ENCODE measurements at places on chromosomes 2 and 18. TPM values are rescaled to one million over a fixed set of nuclear protein-coding genes. Genes with fewer than 3 reads are reported as not detected.
A peak's percentile ranks its signal among the peaks of the same experiment; 100 is the strongest.

DNA sequence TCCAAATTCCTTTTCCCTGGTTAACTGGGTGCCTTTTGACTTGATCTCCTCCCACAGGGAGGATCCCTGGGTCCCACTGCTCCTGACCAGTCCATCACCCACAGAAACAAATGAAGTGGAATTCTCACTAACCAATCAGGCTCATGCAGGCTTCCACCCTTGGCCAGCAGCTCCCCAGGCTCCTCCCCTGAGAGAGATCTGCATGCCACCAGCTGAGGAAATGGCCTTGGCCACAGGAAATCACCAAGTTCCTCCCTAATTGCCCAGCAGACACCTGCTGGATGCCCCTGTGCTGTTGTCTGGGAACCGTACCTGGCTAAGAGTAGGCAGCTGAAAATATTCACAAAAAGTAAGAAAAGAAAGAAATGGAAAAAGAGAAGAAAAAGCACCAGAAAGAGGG lies 207.4 kb downstream of the NCK2 start:
- no peaks in the 10 kb centered on the region for H3K4me1 ChIP-seq
- no peaks in the 10 kb centered on the region for H3K27me3 ChIP-seq
- H3K36me3 ChIP-seq = no peaks in the 10 kb centered on the region
- no peak overlapping the region for H3K4me3 ChIP-seq

Gene MYO7B
- total RNA-seq = 2.2 TPM

Gene REEP1
- total RNA-seq = 7.8 TPM

DNA sequence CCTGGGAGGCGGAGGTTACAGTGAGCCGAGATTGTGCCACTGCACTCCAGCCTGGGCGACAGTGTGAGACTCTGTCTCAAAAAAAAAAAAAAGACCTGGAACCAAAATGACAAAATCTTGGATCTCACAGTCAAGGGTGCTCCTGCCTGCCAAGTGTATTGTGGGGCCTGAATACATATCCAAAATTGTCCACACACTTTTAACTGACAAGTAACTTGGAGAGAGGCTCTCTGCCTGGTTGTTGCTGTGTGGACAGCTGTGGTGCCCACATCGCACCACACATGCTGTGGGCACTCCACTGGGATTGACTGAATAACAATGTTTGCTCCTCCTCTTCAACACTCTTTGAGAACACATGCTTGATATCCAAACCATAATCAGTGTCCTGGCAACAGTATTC lies 117.6 kb upstream of the REV1 start:
- peaks cover 4% of the 10 kb centered on the region for H3K4me1 ChIP-seq
- no peaks in the 10 kb centered on the region for H3K27me3 ChIP-seq
- H3K36me3 ChIP-seq = no peaks in the 10 kb centered on the region

- no peak overlapping the region for H3K4me3 ChIP-seq
- no peaks in the 10 kb centered on the region for H3K27me3 ChIP-seq
- peaks cover 60% of the 10 kb centered on the region for H3K4me1 ChIP-seq
- H3K27ac ChIP-seq = no peak overlapping the region
- peaks cover 9% of the 10 kb centered on the region for H3K36me3 ChIP-seq
Measured at GRCh38 chr2:47869859-47870595, 36.3 kb downstream of the FBXO11 start.

DNA sequence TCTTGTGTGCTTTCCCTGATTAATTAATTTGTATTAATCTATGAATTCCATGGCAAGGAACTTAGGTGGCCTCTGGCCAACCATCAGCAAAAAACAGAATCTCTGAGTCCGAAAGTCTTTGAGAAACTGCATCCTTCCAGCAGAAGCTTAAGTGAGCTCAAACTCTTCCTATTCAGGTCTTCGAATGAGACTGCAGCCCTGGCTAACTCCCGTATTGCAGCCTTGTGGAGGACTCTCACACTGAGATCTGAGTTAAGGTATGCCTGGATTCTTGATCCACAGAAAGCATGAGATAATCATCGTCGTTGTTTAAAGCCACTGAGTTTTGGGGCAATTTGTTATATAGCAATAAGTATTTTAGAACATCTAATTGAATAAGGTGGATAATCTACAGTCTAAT lies 1143.9 kb upstream of the NXPH2 start:
- no peak overlapping the region for H3K4me3 ChIP-seq
- H3K27ac ChIP-seq = no peak overlapping the region
- no peaks in the 10 kb centered on the region for H3K27me3 ChIP-seq

Gene ANKRD29
- total RNA-seq = 72.0 TPM

GRCh38 chr2:28507796-28508764 lies 12.2 kb downstream of the PLB1 start:
- no peak for DNase-seq
- no peak overlapping the region for H3K27ac ChIP-seq
- no peaks in the 10 kb centered on the region for H3K27me3 ChIP-seq
- H3K36me3 ChIP-seq = no peaks in the 10 kb centered on the region
- H3K4me1 ChIP-seq = no peaks in the 10 kb centered on the region

DNA sequence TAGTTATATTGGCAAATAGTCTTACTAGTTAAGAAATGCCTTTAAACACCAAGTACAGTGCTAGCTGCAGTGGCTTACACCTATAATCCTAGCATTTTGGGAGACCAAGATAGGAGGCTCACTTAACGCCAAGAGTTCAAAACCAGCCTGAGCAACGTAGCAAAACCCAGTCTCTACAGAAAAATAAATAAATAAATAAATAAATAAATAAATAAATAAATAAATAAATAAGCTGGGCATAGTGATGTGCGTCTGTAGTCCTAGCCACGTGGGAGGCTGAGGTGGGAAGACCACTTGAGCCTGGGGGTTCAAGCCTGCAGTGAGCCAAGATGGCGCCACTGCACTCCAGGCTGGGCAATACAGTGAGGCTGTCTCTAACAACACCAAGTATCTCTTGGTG lies 158.6 kb upstream of the ALPP start:
- H3K36me3 ChIP-seq = no peaks in the 10 kb centered on the region
- no peaks in the 10 kb centered on the region for H3K4me1 ChIP-seq
- no peak overlapping the region for H3K27ac ChIP-seq
- no peak overlapping the region for H3K4me3 ChIP-seq
- no peaks in the 10 kb centered on the region for H3K27me3 ChIP-seq

- no peak for DNase-seq
- no peaks in the 10 kb centered on the region for H3K27me3 ChIP-seq
- H3K4me3 ChIP-seq = no peak overlapping the region
- no peaks in the 10 kb centered on the region for H3K36me3 ChIP-seq
- peaks cover 11% of the 10 kb centered on the region for H3K4me1 ChIP-seq
Measured at GRCh38 chr18:9081940-9082339, 20.6 kb upstream of the NDUFV2 start.

GRCh38 chr2:234690569-234691213 lies 193.8 kb upstream of the ARL4C start:
- DNase-seq = no peak
- no peak overlapping the region for H3K4me3 ChIP-seq
- H3K27ac ChIP-seq = no peak overlapping the region
- no peaks in the 10 kb centered on the region for H3K36me3 ChIP-seq
- no peaks in the 10 kb centered on the region for H3K27me3 ChIP-seq

DNA sequence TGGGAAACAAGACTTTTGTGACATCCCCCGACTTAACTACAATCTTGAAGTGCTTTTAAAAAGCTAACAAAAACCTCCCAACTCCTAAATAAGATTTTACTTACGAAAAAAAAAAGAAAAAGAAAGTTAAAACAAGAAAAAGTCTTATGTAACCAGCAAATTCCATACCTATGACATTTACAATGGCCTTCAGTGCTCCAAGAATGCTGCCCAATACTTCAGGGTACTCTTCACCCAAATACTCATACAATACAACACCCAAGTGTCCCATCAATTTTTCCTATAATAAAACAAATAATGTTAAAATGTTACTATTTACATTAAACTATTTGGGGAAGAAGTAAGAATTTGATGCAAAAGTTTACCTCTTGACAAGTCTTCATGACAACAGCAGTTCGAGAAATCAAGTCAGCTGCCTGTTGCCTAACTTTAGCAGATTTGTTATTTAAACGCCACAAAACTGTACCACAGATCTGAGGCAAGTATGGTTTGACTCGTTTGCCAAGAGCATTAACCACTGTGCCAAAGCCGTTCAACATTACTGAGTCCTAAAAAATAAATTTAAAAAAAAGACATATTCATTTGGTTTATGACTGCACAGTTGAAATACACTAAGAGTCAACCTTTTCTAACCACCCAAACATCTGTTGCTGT lies 34.8 kb downstream of the SF3B1 start:
- no peak overlapping the region for H3K4me3 ChIP-seq
- H3K36me3 ChIP-seq = peaks cover 100% of the 10 kb centered on the region
- no peak overlapping the region for H3K27ac ChIP-seq
- no peaks in the 10 kb centered on the region for H3K27me3 ChIP-seq

Gene TMEM163
- total RNA-seq = 34.6 TPM

DNA sequence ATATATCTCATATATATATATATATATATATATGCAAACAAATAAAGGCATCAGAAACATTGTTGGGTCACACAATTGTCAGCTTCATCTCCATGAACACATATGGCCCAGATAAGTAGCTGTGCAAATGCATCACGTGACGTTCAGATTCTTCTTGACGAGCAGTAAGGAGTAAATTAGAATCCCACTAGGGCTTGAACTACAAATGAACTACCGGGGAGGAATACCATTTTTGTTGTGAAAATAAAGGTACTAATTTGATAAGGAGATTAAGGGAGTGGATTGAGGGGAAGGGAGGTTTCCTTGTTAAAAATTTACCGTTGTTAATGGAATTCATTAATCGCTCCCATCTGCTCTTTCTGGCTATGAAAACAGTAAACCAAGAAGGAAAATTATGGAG lies 186.5 kb upstream of the COPS8 start:
- no peaks in the 10 kb centered on the region for H3K36me3 ChIP-seq
- no peak for DNase-seq
- H3K27me3 ChIP-seq = no peaks in the 10 kb centered on the region
- H3K27ac ChIP-seq = no peak overlapping the region

Gene PCARE
- total RNA-seq = 0.55 TPM

Gene PROM2
- 6.0 TPM for total RNA-seq

Gene GKN1
- total RNA-seq = not detected

- H3K27ac ChIP-seq = no peak overlapping the region
- H3K27me3 ChIP-seq = no peaks in the 10 kb centered on the region
- H3K36me3 ChIP-seq = no peaks in the 10 kb centered on the region
- no peak for DNase-seq
- H3K4me3 ChIP-seq = no peak overlapping the region
Measured at GRCh38 chr2:44267269-44267795, 7.9 kb upstream of the SLC3A1 start.

Gene GLB1L
- total RNA-seq = 10.0 TPM

DNA sequence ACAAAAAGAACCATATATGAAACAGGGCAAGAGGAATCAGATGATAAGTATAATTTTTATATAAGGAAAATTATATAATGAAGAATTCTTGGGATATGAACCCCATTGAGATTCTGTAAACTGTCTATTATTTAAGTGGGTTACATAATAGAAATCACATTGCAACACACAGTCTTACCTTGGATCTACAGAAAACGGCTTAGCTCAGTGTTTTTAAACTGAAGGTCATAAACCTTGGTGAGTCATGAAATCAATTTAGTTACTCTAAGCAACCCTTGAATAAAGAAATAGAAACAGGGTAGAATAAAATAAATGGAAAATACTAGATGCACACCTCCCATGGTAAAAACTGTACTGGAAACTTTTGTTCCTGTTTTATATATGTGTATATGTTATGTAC lies 50.7 kb downstream of the METTL8 start:
- H3K4me1 ChIP-seq = no peaks in the 10 kb centered on the region
- no peak overlapping the region for H3K4me3 ChIP-seq
- no peak for DNase-seq
- H3K36me3 ChIP-seq = no peaks in the 10 kb centered on the region

DNA sequence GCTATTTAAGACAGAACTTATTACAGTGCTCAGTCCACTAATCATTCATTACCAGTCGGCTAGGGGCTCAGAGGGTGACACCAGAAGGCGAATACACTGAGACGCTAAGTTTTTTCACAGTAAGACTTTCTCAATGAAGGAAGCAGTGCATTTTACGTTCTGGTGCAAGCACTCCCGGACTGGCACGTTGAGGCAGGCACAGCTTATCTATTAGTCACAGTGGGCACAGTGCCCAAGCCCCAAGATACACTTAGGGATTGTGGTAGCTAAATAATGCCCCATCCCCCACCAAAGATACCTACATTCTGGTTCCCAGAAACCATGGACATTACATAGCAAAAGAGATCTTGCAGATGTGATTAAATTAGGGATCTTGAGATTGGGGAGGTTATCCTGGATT lies 32.6 kb upstream of the BCL11A start:
- H3K27ac ChIP-seq = no peak overlapping the region
- no peaks in the 10 kb centered on the region for H3K36me3 ChIP-seq
- no peaks in the 10 kb centered on the region for H3K4me1 ChIP-seq
- DNase-seq = no peak
- peaks cover 33% of the 10 kb centered on the region for H3K27me3 ChIP-seq

Gene SLC30A3
- total RNA-seq = 0.58 TPM

- no peak for DNase-seq
- H3K4me1 ChIP-seq = no peaks in the 10 kb centered on the region
- no peak overlapping the region for H3K27ac ChIP-seq
- H3K27me3 ChIP-seq = no peaks in the 10 kb centered on the region
- H3K36me3 ChIP-seq = no peaks in the 10 kb centered on the region
Measured at GRCh38 chr18:68484241-68484640, 230.7 kb downstream of the TMX3 start.

Gene TMEM37
- 23.8 TPM for total RNA-seq

Gene SLC8A1
- total RNA-seq = 53.8 TPM

- no peak for DNase-seq
- H3K4me1 ChIP-seq = peaks cover 21% of the 10 kb centered on the region
- no peaks in the 10 kb centered on the region for H3K36me3 ChIP-seq
- no peak overlapping the region for H3K27ac ChIP-seq
- H3K27me3 ChIP-seq = no peaks in the 10 kb centered on the region
Measured at GRCh38 chr2:128441341-128442052, 122.8 kb upstream of the HS6ST1 start.

GRCh38 chr18:70377317-70377799 lies 88.5 kb downstream of the SOCS6 start:
- no peak for DNase-seq
- H3K4me1 ChIP-seq = no peaks in the 10 kb centered on the region
- H3K27me3 ChIP-seq = no peaks in the 10 kb centered on the region
- H3K27ac ChIP-seq = no peak overlapping the region
- no peak overlapping the region for H3K4me3 ChIP-seq

Gene ALK
- not detected for total RNA-seq

Gene NETO1
- total RNA-seq = not detected

DNA sequence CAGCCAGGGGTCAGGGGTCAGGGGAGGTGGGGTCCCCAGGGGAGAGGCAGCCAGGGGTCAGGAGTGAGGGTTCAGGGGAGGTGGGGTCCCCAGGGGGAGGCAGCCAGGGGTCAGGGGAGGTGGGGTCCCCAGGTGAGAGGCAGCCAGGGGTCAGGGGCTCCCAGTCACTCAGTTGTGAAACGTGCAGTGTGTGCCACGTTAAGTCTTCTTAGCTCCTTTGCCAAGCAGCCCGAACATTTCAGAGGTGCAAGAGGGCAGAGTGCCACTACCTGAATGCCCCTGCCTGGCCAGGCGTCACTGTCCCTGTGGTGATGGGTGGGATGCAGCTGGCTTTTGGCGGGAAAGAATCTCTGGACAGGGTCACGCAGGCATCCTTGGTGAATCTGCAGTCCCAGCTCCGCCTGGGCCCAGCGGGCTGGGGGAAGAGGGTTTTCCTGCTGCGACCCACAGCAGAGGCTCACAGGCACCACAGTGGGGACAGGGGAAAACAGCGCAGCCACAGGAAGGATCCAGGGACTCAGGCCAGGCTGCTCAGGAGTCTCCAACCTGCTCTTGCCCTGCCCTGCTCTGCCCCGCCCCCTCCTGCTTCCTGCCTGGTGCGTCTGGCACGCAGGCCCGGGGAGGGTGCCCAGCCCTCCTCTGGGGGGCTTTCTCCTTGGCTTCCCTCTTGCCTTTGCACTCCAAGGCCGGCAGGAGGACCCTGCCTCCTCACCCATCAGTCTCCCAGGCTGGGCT lies 188.3 kb downstream of the TWIST2 start:
- peak; percentile 58 for DNase-seq
- H3K4me3 ChIP-seq = no peak overlapping the region
- H3K4me1 ChIP-seq = no peaks in the 10 kb centered on the region
- peaks cover 9% of the 10 kb centered on the region for H3K27me3 ChIP-seq
- no peaks in the 10 kb centered on the region for H3K36me3 ChIP-seq
